Jurkat, Clone E6-1 (cell line): ENCODE measurements at places on chromosomes 2 and 18.

DNA sequence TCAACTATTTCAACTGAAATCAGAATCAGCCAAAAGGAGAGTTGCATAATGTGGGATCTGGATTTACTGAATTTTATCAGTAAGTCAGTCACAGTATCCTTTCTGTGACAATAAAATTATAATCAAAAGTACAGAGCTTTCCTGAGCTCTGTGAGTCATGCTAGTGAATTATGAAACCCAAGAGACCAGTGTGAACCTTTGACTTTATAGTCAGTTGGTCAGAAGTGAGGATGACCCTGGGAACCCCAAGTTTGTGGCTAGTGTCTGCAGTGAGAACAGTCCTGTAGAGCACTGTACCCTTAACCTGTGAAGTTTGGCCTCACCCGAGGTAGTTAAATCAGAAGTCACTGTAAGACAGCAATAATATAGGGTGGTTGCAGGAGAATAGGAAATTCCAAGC is 381.7 kb downstream of the CDH19 start:
- no peak for DNase-seq

DNA sequence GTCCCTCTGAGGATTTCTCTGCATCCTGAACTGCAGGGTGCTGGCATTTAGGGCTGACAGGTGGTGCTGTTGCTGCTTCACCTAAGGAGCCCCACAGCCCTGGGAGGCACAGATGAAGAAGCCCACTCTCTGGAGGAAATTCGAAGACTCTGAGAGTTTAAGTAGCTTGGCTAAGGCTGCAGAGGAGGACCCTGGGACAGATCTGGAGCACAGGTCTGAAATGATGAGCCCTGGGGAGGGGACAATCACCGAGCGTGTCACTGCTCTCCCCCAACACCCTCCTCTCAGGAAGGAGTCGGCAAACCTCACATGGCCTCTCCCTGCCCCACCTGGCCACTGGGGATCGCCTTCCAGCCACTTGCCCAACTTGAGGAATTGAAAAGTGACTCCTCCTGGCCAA is 18.6 kb downstream of the CYP27C1 start:
- no peak for DNase-seq

GRCh38 chr2:447902-448665 is 160.2 kb upstream of the ALKAL2 start:
- DNase-seq: no peak

DNA sequence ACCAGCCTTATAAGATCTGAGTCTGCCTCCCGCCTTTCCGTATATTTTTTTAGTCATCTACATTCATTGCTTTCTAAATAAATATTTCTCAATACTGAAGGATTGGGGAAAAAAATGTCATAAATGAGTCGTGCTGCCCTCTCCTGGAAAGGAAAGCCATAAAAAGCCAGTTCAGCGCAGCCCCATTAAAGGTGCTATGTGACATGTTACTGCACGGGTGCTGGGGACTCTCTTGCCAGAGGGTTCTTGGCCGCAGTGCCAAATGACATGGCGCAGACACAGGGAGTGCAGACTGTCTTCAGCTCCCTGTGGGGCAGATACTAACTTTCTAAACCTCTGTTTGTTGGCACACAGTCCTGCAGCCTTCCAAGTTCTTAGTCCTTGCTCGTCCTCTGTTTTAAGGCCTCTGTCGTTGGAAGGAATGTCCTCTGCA is 53.7 kb upstream of the MAP3K20 start:
- no peak for DNase-seq

GRCh38 chr2:27049422-27050280 is 1.8 kb upstream of the AGBL5 start:
- DNase-seq: no peak

DNA sequence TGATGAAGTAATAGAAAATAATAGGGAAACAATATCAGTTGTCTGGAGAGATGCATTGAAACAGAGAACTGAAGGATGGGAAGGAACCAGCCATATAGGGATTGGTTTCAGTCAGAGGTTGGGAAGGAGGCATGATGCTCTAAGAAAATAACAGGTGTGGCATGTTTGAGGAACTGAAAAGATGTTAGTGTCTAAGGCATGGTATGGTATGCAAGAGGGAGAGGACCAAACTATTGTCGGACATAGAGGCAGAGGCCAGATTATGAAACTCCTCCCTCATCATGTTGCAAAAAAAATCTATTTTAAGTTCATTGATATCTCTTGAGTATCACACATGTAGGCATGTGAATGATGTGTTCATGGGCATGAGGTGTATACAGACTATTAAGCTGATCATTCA is 48.9 kb upstream of the EMILIN2 start:
- DNase-seq: no peak

DNA sequence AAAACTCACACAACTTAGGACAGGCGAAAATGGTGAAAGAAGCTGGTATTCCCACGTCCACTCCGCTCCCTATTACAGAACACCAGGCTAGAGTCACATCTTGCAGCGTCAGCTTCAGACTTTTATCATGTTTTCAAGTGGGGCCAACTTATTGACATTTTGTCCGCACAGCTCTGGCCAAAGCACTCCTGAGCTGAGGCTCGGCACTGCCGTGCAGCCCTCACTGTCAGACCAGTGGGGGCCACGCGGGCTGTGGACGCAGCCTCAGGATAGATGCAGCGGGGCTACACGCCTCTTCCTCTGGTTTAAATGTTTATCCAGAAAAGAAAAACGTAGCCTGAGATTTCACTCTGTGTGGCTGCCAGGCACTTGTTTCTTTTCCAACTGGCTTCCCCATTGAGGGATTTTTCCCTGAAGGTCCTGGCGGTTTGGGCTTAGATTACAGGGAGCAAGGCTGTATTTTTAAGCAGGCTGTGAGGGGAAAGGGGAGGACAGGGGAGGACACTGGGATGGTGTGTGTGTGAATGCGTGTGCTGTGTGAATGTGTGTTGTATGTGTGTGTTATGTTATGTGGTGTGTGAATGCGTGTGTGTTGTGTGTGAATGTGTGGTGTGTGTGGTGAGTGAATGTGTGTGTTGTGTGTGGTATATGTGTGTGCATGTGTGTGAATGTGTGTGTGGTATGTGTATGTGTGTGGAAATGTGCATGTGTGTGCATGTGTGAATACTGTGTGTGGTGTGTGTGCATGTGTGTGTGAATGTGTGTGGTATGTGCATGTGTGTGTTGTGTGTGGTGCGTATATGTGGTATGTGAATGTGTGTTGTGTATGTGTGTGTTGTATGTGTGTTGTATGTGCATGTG is 267.6 kb downstream of the DCDC2C start:
- DNase-seq: no peak

DNA sequence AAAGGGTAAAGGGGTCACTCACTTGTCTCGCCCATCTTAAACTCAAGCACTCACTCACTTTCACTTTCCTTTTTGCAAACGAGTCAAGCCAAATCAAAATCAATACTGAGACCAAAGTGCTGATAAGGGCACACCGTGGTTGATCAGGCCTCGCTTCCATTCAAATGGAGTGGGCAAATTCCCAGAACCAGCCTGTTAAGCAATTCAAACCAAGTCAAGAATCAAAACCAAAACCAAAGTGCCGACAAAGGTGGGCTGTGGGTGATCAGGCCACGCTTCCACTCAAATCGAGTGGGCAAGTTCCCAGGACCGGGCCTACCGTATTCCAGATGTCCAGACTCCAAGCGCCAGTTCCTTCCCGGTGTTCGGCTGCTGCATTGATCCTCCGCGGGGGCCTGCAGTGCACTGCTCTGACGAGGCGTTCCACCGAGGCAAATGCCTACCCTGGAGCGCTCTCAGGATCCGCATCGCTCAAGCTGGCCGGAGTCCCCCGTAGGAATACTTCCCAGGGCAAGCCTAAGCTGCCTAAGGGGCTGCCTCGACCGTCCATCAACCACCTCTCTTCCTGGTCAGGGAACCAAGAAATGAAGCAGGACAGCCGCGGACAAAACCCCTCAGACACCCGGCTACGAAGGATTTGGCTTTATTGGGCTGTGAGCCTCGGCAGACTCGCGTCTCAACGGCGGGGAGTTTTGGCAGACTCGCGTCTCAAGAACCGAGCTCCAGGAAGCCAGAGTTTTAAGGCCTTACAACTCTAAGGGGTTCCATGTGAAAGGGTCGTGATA is 89.9 kb upstream of the SLC1A4 start:
- no peak for DNase-seq

GRCh38 chr2:241799522-241800197 is 9.3 kb upstream of the NEU4 start:
- no peak for DNase-seq

DNA sequence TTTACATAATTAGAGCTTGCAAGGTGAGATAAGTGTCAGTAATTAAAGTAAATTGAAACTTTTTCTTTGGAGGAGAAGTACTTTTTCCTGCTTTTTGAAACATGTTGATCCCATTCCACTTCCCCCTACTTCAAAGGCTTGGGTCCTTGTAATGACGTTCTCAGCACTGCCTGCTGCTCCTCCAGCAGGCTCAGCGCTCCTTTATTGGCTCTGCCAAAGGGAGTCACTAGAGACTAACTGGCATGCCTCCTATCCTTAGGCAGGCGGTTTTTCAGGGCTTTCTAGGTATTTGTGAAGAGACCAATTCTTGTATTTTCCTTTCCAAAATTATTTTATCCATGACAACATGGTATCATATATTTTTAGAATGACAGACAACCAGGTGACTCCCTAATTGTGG is 43.9 kb upstream of the ACADL start:
- DNase-seq: no peak

- DNase-seq: no peak
Observed at GRCh38 chr2:148603562-148603920, 41.0 kb upstream of the EPC2 start.

DNA sequence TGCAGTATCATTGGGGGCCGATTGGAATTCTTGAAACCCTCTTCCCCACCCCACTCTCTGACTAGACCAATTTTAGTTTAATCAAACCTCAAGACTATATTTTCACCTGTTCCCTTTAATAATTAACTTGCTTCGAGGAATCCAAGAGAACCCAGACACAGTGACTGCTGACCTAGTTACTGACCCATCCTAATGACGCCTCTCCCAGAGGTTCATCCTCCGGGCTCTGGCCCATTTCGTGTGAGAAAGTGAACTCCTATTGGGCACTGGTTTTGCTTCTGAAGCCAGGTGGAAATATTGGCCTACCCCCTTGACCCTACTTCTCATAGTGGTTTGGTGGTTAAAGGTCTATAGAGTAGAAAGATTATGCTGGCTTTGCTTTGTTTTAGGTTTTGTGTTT is 39.9 kb downstream of the RPL37A start:
- no peak for DNase-seq

DNA sequence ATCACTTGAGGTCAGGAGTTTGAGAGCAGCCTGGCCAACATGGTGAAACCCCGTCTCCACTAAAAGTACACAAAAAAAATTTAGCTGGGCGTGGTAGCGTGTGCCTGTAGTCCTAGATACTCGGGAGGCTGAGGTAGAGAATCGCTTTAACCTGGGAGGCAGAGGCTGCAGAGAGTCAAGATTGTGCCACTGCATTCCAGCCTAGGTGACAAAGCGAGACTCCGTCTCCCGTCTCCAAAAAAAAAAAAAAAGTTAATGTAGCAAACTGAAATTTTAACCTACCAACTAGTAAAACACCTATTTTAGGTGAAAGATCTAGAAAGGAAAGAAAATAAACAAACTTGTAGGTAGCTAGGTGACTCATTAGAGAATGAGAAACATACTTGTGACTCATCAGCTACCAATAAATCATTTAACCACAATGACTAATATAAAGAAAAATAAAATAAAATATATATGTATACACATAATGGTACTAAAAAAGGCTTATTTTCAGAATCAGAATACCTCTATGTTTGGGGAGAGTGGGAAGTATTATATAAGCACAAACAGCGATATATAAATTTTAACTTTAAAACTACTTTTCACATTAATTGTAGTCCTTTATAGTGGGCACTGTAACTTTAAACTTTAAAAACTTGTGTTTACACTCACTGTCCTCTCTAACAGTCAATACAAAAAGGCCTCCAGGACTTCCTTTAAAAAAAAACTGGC is 36.6 kb downstream of the DARS1 start:
- no peak for DNase-seq

DNA sequence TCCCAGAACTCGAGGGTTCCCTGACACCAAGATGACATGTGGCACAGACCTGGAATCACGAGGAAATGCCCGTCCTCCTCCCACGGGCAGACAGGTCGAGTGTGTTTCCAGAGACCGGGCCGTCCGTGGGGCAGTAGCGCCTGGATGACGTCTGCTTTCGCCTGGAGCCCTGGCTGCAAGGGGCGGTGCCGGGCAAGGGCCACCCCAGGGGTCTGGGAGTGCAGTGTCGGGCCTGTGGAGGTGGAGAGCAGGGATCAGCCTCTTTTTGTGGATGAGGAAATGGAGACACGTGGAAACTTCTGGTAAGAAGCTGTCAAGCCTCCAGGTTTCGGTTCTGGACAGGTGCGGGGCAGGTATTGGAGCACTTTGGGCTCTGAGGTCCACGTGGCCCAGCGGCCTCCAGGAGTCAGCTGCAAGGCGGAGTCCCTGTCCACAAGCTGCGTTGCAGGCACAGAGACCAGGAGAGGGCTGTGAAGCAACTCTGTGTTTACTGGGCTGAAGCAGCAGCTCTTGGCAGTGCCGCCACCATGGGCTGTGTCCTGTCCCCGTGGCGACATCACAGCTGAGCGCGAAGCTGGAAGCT is 25.6 kb downstream of the NFATC1 start:
- no peak for DNase-seq

DNA sequence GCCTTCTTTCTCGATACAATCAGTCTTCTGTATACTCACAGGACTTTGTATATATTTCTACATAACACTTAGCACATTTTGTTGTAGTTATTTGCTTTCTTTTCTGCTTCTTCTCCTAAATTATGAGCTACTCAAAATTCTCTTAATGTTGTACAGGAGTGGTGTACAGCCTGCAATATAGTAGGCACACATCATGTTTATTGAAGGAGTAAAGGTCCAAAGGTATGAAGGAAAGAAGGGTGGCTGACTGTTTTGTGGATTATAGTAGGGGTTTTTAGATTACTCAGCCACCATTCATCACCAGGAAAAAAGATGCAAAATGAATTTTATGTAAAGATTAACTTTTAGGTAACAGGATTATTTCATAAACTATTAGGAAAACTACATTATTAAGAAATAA is 54.1 kb downstream of the C18orf54 start:
- DNase-seq: no peak

DNA sequence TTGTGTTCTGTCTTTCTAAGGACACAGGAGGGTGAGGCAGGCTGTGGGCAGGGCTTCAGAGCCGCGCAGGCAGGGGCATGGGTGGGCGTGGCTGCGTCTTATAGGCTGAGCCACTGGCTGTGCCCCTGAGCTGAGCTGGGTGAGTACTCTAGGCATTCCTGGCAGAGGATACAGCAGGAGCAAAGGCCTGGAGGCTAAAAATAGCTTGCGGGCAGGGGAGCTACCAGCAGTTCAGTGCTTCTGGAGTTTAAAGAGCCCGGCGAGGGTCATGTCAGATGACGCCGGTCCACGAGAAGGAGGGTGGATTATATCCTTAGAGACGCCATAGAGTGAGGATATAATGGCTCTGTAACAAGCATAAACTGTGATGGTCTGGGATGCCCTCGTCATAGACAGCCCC is 31.5 kb upstream of the PDIA6 start:
- no peak for DNase-seq

GRCh38 chr2:147855977-147856376 is 11.1 kb downstream of the ACVR2A start:
- no peak for DNase-seq

- DNase-seq: no peak
Observed at GRCh38 chr2:207458582-207458981, 71.2 kb upstream of the CREB1 start.

GRCh38 chr18:79314838-79315388 is 80.8 kb upstream of the NFATC1 start:
- no peak for DNase-seq
